ENCODE measurements at places on chromosomes 4 and X. TPM values are rescaled to one million over a fixed set of nuclear protein-coding genes. Genes with fewer than 3 reads are reported as not detected.

DNA sequence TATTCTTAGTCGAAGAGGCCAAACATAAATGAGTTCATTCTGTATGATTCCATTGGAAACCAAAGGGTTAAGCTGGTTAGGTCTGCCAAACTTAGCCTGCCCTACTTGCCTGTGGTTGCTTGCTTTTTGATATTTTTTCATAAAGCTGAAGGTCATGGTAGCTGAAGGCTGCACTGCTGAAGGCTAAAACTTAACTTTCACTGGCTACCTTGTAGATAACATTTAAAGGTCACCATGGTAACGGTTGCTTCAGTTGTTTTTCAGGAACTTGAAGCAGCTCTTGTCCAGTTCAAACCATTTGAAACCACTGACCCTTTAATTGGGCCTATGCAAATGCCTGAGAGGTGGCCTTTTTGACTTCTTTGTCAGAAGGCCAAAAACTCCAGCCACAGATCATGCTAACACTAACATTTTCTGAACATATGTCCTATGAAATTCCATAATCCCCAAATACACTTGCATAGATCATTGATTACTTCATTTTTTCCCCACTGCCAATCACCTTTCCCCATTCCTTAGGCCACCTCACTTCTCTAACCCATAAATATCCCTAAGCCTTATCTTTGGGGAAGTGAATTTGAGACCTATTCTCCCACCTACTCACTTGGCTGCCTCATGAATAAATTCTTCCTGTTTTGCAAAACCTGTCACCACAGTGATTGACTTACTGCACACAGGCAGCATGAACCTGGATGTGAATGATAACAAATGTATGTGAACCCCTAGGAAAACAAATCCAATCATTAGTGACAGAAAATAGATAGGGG, 10.7 kb upstream of the SMIM10L2A start:
- DNase-seq, result no peak

KLKB1 gene
- 2.9 TPM for total RNA-seq

CNKSR2 gene
- total RNA-seq, result not detected

DNA sequence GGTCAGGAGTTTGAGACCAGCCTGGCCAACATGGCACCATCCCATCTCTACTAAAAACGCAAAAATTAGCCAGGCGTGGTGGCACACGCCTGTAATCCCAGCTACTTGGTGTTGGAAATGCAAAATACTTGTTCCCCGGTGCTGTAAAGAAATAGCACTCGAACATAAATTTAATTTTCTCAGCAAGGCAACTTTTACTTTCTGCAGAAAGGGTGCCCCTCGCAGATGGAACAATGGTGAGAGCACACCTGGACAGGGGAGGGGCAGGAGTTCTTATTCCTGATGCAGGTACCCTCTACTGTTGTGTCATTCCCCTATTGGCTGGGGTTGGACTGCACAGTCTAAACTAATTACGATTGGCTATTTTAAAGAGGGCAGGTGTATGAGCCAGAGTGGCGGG, 139.7 kb downstream of the FHIP1A start:
- no peak for DNase-seq

DNA sequence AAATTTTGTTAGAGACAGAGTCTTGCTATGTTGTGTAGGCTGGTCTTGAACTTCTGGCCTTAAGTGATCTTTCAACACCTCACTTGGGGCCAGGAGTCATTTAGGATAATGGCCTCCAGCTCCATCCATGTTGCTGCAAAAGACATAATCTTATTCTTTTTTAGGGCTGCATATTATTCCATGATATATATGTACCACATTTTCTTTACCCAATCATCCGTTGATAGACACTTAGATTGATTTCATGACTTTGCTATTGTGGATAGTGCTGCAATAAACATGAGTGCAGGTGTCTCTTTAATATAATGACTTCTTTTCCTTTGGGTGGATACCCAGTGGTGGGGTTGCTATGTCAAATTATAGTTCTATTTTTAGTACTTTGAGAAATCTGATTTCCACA, 140.9 kb upstream of the LCORL start:
- no peak for DNase-seq

- DNase-seq, result no peak
Observed at GRCh38 chr4:61583696-61584095, 383.6 kb downstream of the ADGRL3 start.

- no peak for DNase-seq
Observed at GRCh38 chr4:105453550-105454205, 20.2 kb downstream of the PPA2 start.
